MG63 (cell line): ENCODE measurements at places on chromosomes 16 and 17.
A peak's percentile ranks its signal among the peaks of the same experiment; 100 is the strongest.

DNA sequence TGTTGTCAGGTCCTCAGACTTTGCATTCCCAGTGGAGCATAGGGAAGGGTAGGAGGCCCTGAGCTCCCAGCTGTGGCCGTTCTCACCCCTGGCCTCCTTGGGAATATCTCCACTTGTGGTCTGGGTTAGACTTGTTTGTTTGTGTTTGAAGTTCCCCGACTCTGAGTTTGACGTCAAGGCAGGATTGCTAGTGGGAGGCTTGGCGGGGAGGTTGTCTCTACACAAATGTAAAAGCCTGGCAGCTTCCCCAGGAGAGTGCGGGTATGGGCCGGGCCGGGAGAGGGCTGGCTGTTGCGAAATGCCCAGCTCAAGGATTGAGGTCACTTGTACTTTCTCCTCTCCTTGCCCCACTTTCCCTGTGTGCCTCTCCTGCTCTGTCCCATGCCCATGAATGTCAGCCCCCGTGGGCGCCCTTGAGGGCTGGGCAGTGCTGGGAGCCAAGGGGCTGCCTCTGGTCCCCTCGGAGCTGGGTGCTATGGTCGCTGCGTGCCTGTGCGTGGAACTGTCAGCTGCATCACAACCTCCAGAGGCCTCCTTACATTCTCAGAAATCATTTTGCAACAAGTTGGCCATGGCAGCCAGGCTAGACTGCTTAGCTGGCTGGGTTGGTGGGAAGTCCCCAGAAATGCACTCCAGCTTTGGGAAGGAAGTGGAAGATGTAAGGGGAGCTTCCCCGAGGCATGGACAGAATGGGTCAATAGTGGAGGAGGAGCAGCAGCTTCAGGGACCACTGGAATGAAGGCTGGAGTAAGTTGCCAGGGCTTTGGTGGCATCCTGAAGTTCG, 84.3 kb downstream of the KSR1 start:
- DNase-seq, result peak; percentile 97

DNA sequence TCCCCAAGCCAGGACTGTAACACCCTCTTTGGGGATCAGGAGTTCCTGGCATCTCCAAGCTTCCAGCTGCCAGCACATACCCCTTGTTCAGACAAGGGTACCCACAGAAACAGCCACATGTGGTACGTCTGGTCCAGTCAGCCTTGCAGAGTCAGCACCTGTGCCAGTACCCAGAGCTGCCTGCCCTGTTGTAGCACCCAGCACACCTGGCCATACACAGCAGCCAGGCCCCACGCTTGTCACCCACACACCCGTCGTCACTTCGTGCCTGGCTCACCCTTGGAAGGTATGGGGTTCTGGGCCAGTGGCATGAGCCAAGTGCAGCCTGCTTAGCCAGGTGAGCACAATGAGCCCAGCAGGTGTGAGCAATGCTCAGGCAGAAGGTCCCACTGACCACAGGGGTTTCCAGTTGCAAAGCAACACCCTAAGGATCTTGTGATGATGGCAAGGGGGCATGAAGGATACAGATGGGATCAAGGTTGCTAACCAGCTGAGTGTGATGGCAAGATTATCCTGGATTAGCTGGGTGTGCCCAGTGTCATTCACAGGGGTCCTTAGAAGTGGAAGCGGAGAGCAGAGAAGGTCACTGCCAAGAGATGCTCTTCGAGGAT, 202.3 kb downstream of the CPPED1 start:
- DNase-seq, result no peak

GRCh38 chr16:53154513-53154912, 99.7 kb downstream of the CHD9 start:
- DNase-seq, result no peak

GRCh38 chr16:55529018-55529417, 20.1 kb downstream of the LPCAT2 start:
- no peak for DNase-seq

DNA sequence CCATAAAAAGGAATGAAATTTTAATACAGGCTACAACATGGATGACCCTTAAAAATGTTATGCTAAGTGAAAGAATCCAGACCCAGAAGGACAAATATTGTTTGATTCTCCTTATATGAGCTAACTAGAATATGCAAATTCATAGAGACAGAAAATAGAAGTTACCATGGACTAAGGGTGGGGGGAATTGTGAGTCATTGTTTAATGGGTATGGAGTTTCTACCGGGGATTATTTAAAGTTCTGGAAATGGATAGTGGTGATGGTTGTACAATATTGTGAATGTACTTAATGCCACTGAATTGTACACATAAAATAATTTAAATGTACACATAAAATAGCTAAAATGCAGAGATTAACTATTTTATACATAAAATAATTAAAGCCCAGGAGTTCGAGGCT, 9.2 kb upstream of the MYO18A start:
- DNase-seq, result no peak

DNA sequence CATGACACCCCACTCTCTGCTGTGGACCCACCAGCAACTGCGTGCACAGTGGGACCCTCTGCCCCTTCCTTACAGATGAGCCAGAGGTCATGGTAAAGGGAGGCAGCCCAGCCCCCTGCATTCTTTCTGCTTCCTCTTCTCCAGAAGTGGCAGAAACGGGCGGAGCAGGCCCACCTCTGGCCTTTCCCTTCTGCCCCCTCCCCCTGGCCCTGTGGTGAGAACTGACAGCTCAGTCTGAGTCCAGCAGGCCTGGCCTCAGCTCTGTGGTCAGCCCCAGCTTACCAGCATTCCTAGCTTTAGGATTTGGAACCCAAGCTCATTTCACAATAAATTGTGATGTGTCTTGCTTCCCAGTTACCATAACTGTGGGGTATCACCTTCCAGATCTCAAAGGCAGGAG, 4.8 kb upstream of the ANKRD11 start:
- DNase-seq, result peak; percentile 26

DNA sequence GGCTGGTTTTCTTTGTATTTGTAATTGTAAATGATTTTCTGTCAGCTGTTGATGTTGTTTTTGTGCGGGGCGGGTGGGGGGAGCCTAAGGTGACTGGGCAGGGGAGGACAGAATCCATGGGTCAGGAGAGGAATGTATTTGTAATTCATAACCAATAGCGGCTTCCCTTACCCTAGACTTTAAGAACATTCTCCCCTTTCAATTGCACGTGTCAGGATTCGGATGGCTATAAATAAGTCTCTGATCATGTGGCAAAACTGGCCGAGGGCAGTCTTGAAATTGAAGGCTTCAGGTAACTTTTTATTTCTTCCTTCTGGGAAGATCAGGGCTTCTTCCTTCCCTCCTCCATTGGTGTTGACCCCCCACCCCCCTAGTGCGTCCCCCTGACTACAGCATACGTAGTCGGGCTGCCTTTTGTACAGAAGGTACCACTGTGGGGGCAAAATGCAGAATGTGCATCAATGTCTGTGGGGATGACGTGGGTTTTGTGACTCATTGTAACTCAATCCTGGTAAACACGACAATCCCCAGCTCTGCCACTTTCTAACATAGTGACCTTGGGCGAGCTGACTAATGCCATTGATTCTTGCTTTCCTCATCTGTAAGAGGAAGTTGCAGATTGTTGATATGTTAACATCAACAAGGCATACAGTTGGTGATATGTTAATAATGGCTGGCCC, 16.2 kb downstream of the MARCHF10 start:
- DNase-seq, result peak; percentile 56

- DNase-seq, result no peak
Measured at GRCh38 chr16:85017151-85017550, 5.8 kb upstream of the ZDHHC7 start.

- peak; percentile 14 for DNase-seq
Measured at GRCh38 chr16:48317614-48318315, 67.4 kb downstream of the SIAH1 start.

DNA sequence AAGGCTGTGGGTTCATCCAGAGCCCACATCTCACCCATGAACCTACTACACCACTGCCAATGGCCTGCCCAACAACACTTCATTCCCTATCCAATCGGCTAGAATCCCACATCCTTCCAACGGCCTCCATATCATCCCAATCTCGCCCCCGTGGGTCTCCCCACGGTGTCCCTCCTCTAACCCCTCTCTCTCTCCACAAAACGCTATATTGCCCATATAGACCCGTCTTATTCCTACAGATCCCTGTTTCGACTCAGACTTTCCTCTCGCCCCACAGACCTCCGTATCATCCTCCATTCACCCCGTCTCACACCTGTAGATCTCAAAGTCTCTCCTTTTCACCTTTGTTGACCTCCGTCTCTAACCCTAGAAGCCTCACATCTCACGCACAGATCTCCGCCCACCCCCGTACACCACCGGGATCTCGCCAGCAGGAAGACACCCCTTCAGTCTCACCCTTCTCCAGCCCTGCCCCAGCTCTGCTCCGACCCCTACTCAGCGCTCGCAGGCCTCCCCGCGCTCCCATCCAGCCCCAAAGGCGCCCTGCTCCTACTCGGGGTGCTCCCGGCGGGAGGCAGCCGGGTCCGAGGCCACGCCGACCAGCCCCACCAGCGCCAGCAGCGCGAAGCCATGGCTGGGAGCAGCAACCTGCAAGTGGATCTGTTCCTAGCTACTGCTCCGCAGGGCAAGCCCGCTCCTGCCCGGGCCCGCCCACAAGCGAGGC, at the start of gene FDXR:
FDXR (minus strand) TSS at position 682 of the 724 bp plus-strand sequence; CDS start at position 632, 50 bp downstream.
- no peak for DNase-seq

DNA sequence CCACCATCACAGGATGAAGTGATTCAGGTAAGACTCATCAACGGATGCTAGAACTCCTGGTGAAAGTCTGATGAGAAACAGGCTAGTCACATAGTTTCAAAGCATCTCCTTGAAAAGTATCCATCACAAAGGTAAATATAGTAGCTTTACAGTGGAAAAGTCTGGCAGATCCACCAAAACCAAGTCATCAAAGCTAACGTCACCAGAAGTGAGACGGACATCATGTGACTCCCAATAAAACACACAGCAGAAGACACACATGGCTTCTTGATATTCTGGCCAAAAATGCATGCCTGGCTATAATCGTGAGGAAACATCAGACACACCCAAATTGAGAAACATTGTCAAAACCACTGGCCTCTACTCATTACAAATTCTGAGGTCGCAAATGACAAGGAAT, 17.9 kb upstream of the TRPV3 start:
- DNase-seq, result peak; percentile 45

DNA sequence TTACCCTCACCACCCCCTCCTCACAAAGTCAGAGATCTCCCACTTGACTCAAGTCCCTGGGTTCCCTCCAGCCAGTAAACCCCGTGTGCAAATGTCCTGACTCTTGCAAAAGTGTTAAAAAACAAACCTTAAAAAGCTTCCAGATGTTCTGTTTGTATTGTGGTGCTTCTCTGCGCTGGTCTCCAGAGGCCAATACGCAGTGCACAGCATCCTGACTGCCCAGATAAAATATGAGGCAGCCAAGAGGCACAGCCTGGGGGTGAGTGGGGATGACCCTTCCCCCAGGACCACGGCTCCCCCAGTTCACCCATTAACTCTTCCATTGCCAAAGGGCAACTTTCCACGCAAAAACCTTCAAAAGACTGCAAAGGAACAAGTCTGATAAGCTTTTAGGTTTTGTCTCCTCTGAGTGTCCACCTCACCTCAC, 291.8 kb downstream of the SOX9 start:
- DNase-seq, result no peak
